ENCODE measurements at places on chromosomes 5 and 9. TPM values are rescaled to one million over a fixed set of nuclear protein-coding genes. Genes with fewer than 3 reads are reported as not detected.

OBP2B gene
- not detected for total RNA-seq

DNA sequence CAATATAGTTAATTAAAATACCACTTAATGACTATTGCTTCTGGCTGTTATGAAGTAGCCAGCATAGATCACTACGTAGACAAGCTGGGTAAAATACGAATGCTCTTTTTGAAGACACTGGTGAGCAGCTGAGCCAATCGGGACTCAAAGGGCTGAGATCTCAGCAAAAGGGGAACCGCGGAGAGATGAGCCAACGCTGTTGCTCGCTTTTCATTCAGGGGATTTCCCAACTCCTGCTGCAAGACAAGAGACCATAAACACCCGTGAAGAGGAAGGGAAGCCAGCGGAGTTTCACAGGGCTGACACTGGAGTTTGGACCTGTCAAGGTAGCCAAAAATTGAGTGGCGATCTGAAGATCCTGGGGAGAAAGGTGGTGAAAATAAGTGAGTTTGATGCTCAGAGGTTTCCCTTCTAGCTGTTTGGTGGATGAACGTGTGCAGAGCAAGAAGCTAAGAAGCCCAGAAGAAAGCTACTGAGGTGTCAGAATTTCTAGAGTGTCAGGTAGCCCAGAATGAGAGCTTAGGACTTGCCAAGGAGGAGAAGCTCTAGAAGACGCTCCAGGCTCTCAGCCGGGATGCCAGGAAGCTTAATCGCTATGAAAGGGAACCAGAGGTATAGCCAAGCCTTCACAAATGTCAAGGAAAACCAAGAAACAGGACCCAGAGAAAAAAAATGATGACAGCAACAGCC lies 79.6 kb upstream of the RNU6ATAC start:
- H3K4me3 ChIP-seq = no peak overlapping the region
- peaks cover 2% of the 10 kb centered on the region for H3K36me3 ChIP-seq
- H3K4me1 ChIP-seq = peaks cover 8% of the 10 kb centered on the region
- H3K27ac ChIP-seq = peak overlapping the region; percentile 37
- peak; percentile 67 for DNase-seq

- no peaks in the 10 kb centered on the region for H3K27me3 ChIP-seq
- H3K36me3 ChIP-seq = peaks cover 47% of the 10 kb centered on the region
- H3K27ac ChIP-seq = peak overlapping the region; percentile 85
- no peak overlapping the region for H3K4me3 ChIP-seq
- peaks cover 33% of the 10 kb centered on the region for H3K4me1 ChIP-seq
- DNase-seq = peak; percentile 43
Measured at GRCh38 chr9:33129886-33130881, 37.0 kb downstream of the B4GALT1 start.

- no peak overlapping the region for H3K27ac ChIP-seq
- DNase-seq = no peak
- H3K4me1 ChIP-seq = peaks cover 13% of the 10 kb centered on the region
- H3K36me3 ChIP-seq = peaks cover 17% of the 10 kb centered on the region
- no peak overlapping the region for H3K4me3 ChIP-seq
- H3K27me3 ChIP-seq = no peaks in the 10 kb centered on the region
Measured at GRCh38 chr5:172915514-172915913, 43.7 kb upstream of the RPL26L1 start.

All from activated CD4-positive, alpha-beta T cell treated with anti-CD3 and anti-CD28 coated beads for 36 hours (primary cell).